Transverse colon (tissue), 4 donors: ENCODE measurements at places on chromosomes 1 and 21. TPM values are rescaled to one million over a fixed set of nuclear protein-coding genes. Genes with fewer than 3 reads are reported as not detected.

Gene POU3F1
- not detected for total RNA-seq

Gene RNU1-1
- total RNA-seq = under 0.01 TPM

Gene OPRD1
- not detected for total RNA-seq

Gene C1orf87
- not detected for total RNA-seq

Gene EXTL1
- 0.41 TPM for total RNA-seq

Gene EXO5
- total RNA-seq = 0.40 TPM

Gene C4BPA
- 2.2 TPM for total RNA-seq
